Panc1 (cell line): ENCODE measurements at places on chromosomes 12 and 14.

GRCh38 chr12:24212496-24212895 is 263.0 kb upstream of the SOX5 start:
- no peak for DNase-seq

- no peak for DNase-seq
These were observed 98.1 kb upstream of the GRIP1 start for GRCh38 chr12:66776974-66777373.

- DNase-seq = no peak
These were observed 115.7 kb downstream of the BEGAIN start for GRCh38 chr14:100471441-100472093.

DNA sequence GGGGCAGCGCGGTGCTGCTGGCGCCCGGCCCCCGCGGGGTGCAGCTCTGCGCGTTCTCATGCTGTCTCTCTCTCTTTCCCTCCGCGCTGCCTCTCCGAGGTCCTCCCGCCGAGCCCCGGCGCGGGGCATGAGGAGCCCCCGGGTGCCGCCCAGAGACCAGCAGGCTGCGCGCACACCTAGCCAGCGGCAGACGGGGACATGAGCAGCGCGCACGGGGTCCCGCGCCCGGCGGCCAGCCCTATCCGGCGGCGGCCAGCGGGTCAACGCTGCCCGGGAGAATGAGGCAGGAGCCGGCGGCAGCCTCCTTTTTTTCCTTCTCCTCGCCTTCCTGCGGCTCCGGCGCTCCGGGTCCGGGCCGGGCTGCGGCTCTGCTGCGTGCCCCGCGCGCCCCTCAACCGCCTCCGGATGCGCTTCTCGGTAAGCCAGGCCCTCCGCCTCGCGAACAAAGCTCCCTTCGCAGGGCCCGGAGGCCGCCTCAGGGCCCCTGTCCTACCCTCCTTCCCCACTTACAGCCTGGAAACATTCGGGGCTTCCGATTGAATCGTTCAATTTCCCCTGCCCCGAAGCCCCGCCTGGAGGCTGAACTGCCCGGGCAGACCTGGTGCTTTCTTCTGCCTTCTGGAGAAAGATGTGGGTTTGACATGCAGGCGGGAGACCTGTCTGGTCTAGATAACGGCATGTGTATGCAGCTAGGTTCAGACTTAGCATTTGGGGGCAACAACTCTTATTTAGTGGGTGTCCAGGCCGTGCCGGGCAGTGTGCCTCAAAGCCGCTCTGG is at the start of gene TUNAR:
TUNAR (plus strand) TSS at position 72 of the 778 bp plus-strand sequence.
- no peak for DNase-seq

- DNase-seq = no peak
These were observed 373.2 kb downstream of the BTG1 start for GRCh38 chr12:91772411-91772810.

GRCh38 chr12:83378186-83378727 is 691.6 kb downstream of the TMTC2 start:
- no peak for DNase-seq

GRCh38 chr14:100777366-100777817 is 48.5 kb upstream of the MEG3 start:
- DNase-seq = no peak

- DNase-seq = no peak
These were observed 5.3 kb upstream of the CDCA4 start for GRCh38 chr14:105026033-105026785.

GRCh38 chr12:5124401-5124800 is 80.7 kb downstream of the KCNA5 start:
- DNase-seq = no peak

DNA sequence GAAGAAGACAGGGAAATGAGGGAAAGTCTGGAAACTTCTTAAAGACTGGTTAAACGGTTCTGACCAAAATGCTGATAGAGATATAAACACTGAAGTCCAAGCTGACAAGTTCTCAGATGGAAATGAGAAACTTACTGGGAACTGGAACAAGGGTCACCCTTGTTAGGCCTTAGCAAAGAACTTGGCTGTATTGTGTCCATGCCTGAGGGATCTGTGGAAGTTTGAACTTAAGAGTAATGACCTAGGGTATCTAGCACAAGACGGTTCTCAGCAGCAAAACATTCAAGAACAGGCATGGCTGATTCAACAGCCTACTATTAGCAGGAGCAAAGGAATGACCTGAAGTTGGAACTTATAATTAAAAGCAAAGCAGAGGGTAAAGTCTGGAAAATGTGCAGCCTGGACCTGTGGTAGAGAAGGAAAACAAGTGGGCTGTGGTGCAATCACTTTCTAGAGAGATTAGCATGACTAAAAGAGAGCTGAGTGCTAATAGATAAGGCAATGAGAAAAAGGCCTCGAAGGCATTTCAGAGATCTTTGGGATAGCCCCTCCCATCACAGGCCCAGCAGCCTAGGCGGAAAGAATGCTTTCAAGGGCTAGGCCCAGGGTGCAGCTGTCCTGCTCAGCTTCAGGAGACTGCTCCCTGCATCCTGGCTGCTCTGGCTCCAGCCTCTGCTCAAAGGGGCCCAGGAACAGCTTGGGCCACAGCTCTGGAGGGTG is 60.3 kb downstream of the ATP2B1 start:
- DNase-seq = no peak

DNA sequence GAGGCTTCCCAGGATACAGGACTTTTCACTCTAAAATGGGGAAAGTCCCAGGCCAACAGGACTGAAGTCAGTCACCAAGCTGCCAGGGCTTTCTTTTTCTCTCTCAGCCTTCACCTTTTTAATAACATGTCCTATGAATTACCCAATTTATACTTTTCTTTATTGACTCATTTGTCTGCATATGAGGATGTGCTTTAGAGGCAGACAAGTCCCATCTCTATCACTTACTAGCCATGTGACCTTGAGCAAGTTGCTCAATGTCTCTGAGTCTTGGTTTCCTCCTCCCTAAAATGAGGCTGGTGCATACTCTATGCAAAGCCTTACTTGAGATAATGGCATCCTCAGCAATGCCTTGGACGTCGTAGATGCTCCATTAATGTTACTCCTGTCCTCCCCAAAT is 98.1 kb upstream of the TMPO start:
- DNase-seq = no peak

GRCh38 chr14:67998834-67999233 is 179.3 kb downstream of the RAD51B start:
- DNase-seq = no peak

DNA sequence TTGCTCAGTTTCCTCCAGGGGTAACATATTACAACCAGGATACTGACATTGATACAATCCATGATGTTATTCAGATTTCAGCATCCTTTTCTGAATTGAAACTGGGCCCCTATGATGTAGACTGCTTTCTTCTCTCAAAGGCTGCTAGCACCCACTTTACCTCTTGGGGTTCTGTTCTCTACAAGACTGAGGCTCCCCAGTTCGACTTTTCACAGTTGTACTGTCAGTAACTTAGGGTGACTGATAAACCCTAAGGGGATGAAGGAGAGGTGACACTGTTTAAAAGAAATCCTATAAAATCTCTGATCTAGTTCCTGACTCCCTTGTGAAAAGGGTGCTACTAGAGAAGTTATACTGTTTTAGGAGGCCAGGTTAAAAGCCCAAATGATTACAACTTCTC is 818 bp downstream of the VPS33A start:
- no peak for DNase-seq

- no peak for DNase-seq
These were observed 6.1 kb upstream of the CEP170B start for GRCh38 chr14:104858811-104859426.

DNA sequence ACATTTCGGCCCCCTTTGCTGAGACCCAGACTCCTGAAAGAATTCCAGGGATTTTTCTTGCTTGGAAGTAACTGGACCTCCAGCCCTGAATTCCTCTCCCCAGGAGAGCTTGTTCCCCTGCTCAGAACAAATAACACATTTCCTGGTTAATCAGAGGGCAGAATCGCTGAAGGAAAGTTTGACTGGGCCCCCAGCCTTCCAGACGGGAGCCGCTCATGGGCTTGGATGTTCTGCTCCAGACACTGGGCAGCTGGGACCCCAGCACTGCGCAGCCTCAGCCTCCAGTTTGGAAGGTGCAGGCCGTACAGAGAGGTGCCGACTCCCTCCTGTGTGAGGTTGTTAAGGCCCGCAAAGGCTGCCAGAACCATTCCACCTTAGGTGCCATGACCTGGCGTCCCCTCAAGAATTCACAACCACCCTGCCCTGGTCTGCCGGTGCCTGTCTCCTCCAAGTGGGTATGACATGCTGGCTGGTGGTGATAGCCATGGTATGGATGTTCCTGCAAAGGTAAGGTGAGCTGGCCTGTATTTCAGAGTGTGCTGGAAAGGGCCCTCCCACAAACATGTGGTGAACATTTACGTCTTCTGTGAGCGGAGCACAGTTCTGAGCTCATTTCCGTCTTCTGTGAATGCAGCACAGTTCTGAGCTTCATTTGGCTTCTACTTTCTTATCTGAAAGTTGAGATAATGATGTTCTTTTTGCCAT is 5.1 kb upstream of the LTBP2 start:
- no peak for DNase-seq

- DNase-seq = peak; percentile 17
These were observed 5.6 kb downstream of the FBXO33 start for GRCh38 chr14:39426605-39427004.
